ENCODE measurements at places on chromosomes 4 and X.

DNA sequence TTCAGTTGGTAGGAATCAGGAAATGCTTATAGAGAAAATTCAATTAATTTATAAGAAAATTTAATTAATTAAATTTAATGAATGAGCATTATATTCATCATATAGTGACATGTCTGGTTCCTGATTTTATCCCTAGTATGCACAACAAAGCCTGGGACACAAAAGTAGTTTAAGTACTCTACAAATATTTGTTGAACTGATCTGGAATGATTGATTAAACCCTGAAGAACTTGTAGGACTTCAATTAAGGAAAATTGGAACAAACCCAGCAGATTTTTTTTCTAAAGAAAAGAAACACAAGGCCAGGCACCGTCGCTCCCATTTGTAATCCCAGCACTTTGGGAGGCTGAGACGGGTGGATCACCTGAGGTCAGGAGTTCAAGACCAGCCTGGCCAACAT lies 4.5 kb upstream of the APELA start:
- DNase-seq: no peak

DNA sequence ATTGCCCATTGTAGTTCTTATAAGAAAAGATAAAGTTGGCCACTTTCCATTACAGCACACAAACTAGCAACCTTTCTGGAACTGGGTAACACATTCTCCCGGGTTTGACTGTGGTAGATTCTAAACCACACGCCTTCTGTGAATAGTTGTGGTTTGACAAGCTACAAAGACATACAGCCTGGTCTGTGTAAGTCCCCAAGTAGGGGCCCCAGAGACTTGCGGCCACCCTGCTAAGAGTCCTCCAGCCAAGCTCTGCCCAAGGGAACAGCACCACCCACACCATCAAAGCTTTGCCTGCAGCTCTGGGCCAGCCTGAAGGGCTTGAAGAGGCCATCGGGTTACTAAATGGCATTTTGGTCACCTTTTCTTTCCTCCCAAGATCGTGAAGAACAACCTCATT lies 203.4 kb downstream of the MAML3 start:
- DNase-seq: no peak

DNA sequence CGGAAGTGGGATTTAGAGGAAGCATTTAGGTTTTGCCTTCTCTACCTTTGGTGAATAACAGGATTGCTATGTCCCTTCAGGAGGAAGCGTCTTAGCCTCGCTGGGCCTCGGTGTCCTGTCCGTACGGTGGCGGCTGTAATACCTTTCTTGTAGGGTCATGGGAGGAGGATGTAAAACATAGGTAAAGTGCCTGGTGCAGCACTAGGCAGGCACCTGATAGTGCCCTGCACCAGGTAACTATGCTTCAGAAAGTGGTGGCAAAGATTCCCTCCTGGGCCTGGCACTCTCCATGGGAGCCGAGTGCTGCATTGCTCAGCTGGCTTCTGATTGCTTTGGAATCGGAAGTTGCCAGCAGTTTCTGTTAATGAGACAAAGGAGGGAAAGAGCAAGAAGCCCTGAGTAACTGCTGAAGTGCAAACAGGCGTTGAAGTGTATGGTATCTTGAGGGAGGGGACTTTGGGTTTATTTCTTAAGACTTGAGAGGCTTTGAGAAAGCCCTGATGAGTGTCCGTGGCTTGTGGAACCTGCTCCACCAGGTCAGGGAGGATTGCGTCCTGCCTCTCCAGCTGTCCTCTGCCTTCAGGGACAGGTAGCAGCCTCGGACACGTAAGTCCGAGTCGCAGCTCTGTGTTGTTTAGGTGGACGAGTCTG lies 45.8 kb downstream of the TBC1D14 start:
- no peak for DNase-seq

GRCh38 chr4:69591364-69591763 lies 48.1 kb downstream of the UGT2A2 start:
- no peak for DNase-seq

- DNase-seq: no peak
These were observed 19.9 kb downstream of the ABCG2 start for GRCh38 chr4:88138561-88138960.

DNA sequence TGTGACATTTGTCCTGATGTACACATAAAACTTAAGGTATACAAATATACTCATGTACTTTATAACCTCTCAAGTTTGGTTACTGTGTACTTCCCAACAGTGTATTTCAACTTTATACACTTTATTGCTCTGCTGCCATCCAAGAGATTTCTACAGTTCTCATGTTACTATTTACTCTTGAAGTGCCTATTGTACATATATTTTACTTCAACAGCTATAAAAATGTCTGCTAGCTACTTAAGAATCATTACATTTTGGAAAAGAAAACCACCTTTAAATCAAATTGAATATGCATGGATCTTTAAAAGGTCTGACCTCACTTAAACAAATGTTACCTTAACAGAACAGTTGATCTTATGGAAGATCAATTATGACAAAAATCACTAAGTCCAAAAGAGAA lies 1056.4 kb downstream of the ADGRL3 start:
- DNase-seq: no peak

DNA sequence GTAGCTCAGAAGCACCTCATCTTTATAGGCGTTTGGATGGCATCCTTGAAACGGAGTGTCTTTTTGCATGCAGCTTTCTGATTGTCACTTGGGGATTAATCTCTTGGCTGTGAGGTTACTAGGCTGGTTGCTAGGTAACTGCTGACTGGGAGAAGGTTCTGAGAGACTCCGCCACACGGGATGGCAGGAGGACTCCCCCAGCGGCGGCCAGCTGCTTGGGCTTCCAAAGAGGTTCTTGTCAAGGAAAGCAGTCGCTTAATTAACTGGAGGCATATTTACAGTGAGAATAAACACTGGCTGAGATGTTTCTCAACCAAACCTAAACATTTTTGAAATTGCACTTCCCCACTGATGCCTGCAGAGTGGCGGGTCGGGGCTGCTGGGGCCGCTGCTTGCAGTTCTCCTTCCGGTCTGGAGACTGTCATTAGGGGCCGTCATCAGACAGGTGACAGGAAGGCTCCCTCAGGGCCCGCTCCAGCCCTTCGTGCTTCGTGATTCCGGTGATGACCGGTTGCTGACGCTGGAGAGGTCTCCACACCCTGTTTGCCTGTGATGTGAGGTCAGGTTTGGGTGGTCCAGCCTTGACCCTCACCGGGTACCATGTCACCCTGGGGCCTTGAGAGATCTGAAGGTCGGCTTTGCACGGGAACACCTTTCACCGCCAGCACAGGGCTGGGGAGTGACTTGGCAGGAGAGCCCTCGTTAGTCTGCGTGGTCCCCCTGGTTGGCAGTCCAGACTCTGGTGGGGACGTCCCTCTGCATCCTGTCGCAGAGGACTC lies 9.1 kb downstream of the NSG1 start:
- DNase-seq: no peak

- DNase-seq: no peak
These were observed 26.2 kb downstream of the ZNF827 start for GRCh38 chr4:145912376-145912775.

DNA sequence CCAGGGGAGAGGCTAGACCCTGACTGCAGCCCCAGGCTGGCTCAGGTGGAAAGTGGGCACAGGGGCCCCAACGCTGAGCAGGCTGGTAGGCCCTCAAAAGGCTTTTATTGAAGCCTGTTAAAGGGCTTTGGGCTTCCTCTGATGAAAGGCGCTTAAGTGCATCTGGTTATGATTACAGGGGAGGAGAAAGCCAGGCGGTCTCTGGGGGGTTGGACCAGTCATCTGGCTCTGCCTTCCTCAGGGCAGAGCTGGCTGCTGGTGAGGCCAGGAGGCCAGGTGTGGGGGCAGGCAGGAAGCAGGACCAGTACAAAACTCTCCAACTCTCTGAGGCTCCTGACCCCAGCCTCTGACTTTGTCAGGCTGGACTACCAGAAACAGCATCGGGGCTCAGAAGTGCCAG lies 68.8 kb upstream of the BCOR start:
- DNase-seq: no peak

GRCh38 chr4:2472187-2472586 lies 3.3 kb downstream of the RNF4 start:
- no peak for DNase-seq

- DNase-seq: no peak
These were observed 116.7 kb downstream of the UBE2K start for GRCh38 chr4:39814403-39815185.

- DNase-seq: no peak
These were observed 9.2 kb downstream of the HOPX start for GRCh38 chr4:56671860-56672259.

- no peak for DNase-seq
These were observed 187.8 kb downstream of the CCNG2 start for GRCh38 chr4:77344784-77345183.

DNA sequence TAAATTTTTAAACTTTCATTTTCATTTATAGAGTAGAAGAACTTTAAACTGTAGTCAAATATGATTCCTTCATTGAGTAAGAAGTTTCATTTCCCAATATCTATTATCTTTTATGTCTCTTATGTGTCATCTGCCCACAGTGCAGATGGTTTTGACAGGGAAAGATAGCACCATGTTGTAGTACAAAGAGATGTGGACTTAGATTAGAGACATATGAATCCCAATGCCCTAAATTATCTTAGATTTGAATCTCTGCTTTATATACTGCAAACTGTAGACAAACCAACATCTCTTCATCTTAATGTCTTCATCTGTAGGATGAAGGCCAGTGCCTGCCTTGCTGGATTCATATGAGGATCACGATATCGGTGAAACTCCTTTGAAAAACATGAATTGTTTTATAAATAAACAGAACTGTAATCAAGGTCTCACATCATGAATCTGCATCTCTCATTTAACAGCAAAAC lies 217.5 kb downstream of the BANK1 start:
- DNase-seq: no peak

GRCh38 chrX:118108304-118108703 lies 8.3 kb downstream of the KLHL13 start:
- no peak for DNase-seq

- DNase-seq: no peak
These were observed 213.2 kb downstream of the SPRY1 start for GRCh38 chr4:123609829-123610228.

DNA sequence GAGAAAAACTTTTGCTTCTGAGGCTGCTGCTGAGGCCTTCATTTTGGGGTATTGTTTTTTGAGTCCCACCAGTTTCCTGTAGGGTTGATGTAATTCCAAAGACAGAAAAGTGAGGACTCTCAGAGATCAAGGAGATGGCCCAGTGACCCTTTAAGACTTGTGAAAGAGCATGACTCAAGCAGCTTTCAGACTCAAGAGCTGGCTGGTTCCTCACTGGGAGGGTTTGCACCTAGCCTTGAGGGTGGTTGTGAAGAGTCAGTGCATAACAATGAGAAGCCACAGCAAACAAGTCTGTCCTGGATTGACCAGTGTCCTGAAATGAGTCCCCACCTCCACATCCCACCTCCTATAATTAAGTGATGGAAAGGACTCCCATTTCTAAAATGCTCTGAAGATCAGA lies 89.2 kb downstream of the NHS start:
- DNase-seq: no peak

DNA sequence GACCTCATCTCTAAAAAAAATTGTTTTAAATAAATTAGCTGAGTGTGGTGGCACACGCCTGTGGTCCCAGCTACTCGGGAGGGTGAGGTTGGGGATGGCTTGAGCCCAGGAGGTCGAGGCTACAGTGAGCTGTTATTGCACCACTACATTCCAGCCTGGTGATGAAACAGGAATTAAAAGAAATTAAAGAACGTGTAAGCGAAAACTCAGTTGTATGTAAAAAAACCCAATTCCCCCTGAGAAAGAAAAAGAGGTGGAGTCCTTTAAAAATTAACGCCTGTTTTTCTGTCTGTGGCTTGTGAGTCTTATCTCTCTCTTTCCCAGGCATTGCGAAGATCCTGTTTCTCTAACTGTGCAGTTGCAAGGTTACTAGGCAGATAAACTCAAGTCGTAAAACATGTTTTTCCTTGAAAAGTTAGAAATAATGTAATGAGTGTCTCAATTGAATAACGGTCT lies 22.1 kb downstream of the EPGN start:
- DNase-seq: no peak

GRCh38 chr4:104848597-104849225 lies 298.0 kb upstream of the TET2 start:
- no peak for DNase-seq

- no peak for DNase-seq
These were observed 25.3 kb upstream of the ARHGEF38 start for GRCh38 chr4:105527081-105527480.

DNA sequence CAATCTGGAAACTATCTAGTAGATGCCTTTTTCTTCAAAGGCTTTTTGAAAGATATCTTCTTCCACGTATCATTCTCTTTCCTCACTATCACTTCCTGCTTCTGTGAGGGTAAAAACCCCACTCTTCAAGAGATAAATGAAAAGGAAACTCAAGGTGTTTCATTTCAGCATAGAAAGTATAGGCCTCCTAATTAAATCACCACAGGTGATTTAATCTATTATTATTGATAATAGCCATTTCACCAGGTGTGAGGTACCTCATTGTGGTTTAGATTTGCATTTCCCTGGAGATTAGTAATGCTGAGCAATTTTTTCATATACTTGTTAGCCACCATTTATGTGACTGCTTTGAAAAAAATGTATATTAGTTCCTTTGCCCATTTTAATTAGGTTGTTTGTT lies 92.0 kb upstream of the EMCN start:
- DNase-seq: no peak

- DNase-seq: no peak
These were observed 161.0 kb upstream of the GATB start for GRCh38 chr4:151921811-151922210.

GRCh38 chr4:5710961-5711478 lies at the start of gene EVC:
Gene EVC, plus strand, starts transcription at chr4:5711201. Its CDS starts 180 bp downstream, at chr4:5711381.
- peak; percentile 18 for DNase-seq

- no peak for DNase-seq
These were observed 339.0 kb upstream of the BOD1L1 start for GRCh38 chr4:13966231-13967195.

DNA sequence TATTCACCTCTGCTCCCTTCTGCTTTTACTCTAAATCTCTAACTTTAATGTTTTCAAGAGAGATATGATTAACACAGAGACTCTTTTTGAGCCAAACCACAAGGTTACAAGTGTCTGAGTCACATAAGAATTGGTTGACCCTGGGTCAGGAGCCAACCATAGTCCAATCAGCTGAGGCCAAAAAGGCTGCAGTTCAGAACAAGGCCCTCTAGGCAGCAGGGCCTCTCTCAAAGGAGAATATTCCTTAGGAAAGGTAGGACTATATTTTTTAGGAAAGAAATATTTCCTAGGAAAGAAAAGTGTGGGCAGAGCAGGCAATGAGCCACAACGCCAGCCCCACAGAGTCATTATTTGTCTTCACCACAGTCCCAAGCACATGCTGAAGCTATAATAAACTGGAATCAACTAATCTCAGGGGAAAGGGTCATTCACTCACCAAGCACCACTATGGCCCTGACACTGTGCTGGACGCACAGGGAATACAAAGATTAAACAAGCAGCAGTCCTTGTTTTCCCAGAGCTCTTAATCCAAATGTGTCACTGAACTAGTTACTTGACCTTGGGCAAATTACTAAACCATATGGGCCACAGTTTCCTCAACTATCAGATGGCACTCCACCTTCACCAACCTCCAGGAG lies 2.2 kb downstream of the ATP8A1 start:
- no peak for DNase-seq

DNA sequence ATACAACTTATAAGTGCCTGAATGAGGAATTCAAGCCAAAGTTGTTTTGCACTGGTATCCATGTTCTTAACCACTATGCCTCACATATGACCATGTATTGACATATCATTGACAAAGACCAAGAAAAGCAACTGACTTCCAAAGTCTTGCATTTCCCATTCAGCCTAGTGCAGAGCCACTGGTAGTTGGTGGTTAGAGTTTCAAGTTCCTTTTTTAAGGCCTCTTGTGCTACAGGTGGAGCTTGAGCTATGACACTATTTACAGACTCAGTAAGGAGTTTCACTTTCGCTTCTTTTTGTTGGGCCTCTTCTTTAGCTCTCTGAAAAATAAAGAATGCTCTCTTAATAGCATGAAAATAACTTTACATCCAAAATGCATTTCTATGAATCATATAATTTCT lies 763.0 kb downstream of the DMD start:
- DNase-seq: no peak
